ENCODE measurements at places on chromosomes 5 and 9. TPM values are rescaled to one million over a fixed set of nuclear protein-coding genes. Genes with fewer than 3 reads are reported as not detected.

Gene POLK
- total RNA-seq: 20.0 TPM

Gene MYMK
- not detected for total RNA-seq

GRCh38 chr5:176529741-176530141 lies 7.5 kb downstream of the RNF44 start:
- H3K27me3 ChIP-seq: no peaks in the 10 kb centered on the region
- H3K4me1 ChIP-seq: peaks cover 17% of the 10 kb centered on the region
- H3K36me3 ChIP-seq: peaks cover 7% of the 10 kb centered on the region
- H3K4me3 ChIP-seq: no peak overlapping the region
- no peak overlapping the region for H3K27ac ChIP-seq

DNA sequence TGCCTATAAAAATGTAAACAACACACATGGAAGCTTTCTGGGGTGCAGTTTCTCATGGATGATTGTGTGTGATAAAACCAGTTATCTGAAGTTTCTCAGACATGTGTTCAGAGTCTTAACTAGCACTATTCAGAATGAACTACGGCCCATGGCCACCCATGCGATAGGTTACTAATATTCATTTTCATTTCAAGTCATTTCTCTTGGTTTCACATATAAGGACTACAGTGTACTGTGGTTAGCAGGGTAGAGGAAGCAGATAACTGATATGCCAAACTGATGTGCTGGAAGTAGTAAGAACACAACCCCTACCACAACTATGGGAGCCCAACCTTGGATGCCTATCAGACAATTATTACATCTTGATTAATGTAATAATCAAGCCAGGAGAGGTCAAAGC lies 372.1 kb downstream of the DTWD2 start:
- H3K4me3 ChIP-seq: no peak overlapping the region
- no peak overlapping the region for H3K27ac ChIP-seq
- no peaks in the 10 kb centered on the region for H3K27me3 ChIP-seq
- H3K4me1 ChIP-seq: peaks cover 22% of the 10 kb centered on the region
- peaks cover 2% of the 10 kb centered on the region for H3K36me3 ChIP-seq
- no peak for DNase-seq

GRCh38 chr9:116238225-116238624 lies 84.6 kb downstream of the PAPPA start:
- peaks cover 3% of the 10 kb centered on the region for H3K36me3 ChIP-seq
- H3K4me3 ChIP-seq: no peak overlapping the region
- no peak for DNase-seq
- H3K4me1 ChIP-seq: no peaks in the 10 kb centered on the region
- H3K27me3 ChIP-seq: peaks cover under 1% of the 10 kb centered on the region

DNA sequence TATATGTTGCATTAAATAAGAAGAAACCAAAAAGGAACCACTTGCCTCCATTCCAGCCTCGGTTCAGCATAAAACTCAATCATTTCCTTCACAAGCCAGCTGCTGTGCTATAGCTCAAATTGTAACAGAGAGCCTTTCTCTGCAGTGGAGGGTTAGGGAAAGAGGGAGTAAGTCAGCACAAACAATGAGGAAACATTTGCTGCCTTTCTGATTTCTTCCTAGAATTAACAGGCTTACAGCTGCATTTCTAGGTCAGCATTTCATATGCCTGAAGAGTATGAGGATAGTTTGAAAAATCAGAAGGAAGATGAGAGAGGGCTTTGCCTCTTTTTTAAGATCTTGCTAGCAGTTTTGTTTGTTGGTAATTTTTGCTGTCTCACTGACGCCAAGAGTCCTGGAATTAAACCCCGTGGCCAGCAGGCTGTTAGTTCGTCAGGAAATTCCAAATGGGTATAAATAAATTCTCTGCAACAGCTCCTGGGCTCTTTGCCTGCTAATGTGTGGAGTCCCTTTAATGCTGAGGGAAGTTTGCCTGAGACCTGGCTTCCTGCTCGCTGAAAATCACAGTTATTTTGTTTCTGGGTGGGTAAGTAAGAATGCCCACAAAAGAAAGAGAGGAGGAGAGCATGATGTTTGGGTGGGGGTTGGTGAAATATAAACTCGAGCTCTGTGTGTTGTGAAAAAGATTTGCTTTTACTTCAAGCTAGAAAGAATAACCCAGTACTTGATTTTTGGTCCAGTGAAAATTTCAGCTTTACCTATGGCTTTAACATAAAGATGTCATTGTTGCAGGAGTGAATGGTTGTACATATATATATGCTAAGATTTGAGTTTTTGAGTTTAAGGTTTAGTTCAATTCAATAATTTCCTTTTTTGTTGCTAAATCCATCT lies 148.1 kb upstream of the DMRT1 start:
- H3K4me3 ChIP-seq: peak overlapping the region; percentile 79
- no peak for DNase-seq
- peaks cover 57% of the 10 kb centered on the region for H3K4me1 ChIP-seq
- H3K36me3 ChIP-seq: no peaks in the 10 kb centered on the region

DNA sequence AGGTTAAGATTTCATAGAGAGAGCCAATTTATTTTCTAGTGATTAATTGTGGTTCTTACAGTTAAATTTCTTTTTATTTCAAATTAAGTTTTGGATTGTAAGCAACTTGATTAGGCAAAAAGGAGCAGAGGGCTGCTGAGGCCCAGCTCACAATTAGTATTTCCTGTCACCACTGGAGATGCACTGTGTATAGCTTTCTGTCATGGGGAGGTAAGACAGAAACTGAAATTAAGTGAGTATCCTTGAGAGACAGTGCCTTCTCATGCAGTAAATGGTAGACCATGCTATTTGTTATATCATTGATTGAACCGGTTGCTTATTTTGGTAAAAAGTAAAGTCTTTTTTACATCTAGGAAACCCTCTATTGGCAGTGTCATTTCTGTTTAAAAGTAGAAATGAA lies 190.7 kb downstream of the CCDC171 start:
- H3K4me3 ChIP-seq: no peak overlapping the region
- H3K27ac ChIP-seq: no peak overlapping the region
- H3K4me1 ChIP-seq: no peaks in the 10 kb centered on the region
- peaks cover 18% of the 10 kb centered on the region for H3K36me3 ChIP-seq
- DNase-seq: no peak

- H3K27ac ChIP-seq: no peak overlapping the region
- H3K4me3 ChIP-seq: no peak overlapping the region
- no peaks in the 10 kb centered on the region for H3K36me3 ChIP-seq
- no peaks in the 10 kb centered on the region for H3K27me3 ChIP-seq
- H3K4me1 ChIP-seq: peaks cover 26% of the 10 kb centered on the region
Measured at GRCh38 chr5:116374434-116374852, 200.2 kb downstream of the SEMA6A start.

DNA sequence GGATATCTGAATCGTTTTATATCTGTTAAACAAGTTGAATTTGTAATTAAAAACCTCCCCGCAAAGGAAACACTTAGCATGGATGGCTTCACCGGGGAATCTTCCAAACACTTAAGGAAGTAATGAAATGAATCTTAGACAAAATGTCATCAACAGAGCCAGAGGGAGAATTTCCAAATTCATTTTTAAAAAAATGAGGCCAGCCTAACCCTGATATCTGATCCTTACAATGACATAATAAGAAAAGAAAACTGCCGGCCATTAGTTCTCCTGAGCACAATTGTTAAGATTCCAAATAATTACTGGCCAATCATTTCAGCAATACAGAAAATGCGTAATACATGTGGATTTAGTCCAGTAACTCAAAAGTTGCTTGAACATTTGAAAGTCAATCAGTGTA lies 6.1 kb upstream of the KIF12 start:
- H3K36me3 ChIP-seq: peaks cover 4% of the 10 kb centered on the region
- H3K27me3 ChIP-seq: peaks cover 63% of the 10 kb centered on the region
- H3K4me1 ChIP-seq: peaks cover 10% of the 10 kb centered on the region

- no peak overlapping the region for H3K4me3 ChIP-seq
- no peak for DNase-seq
- H3K4me1 ChIP-seq: no peaks in the 10 kb centered on the region
- peaks cover 31% of the 10 kb centered on the region for H3K36me3 ChIP-seq
- no peaks in the 10 kb centered on the region for H3K27me3 ChIP-seq
- H3K27ac ChIP-seq: no peak overlapping the region
Measured at GRCh38 chr5:83548581-83548980, 77.0 kb downstream of the VCAN start.

GRCh38 chr5:88207575-88207974 lies 61.1 kb downstream of the TMEM161B start:
- H3K4me1 ChIP-seq: peaks cover 26% of the 10 kb centered on the region
- peaks cover 13% of the 10 kb centered on the region for H3K36me3 ChIP-seq
- DNase-seq: no peak
- H3K27ac ChIP-seq: no peak overlapping the region
- no peaks in the 10 kb centered on the region for H3K27me3 ChIP-seq
- no peak overlapping the region for H3K4me3 ChIP-seq

DNA sequence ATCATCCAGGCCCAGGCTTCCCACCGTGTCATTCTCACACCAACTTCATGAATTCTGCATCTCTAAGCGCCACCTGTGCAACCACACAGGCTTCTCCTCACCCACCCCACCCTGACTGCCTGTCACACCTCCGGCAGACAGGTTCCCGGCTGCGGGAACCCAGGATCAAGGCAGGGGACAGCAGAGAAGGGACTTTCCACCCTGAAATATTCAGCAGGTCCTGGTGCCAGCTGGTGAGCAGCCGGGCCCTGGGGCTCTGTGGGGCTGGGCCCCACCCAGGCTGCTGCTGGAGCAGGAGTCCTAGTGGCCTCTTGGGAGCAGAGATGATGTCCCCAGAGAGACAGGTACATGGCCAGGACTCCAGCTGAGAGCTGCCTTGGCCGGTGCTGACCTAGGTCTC lies 12.7 kb downstream of the ANXA6 start:
- DNase-seq: no peak
- peaks cover 6% of the 10 kb centered on the region for H3K36me3 ChIP-seq
- peaks cover 15% of the 10 kb centered on the region for H3K4me1 ChIP-seq

- H3K4me3 ChIP-seq: no peak overlapping the region
- no peaks in the 10 kb centered on the region for H3K36me3 ChIP-seq
- DNase-seq: no peak
- H3K4me1 ChIP-seq: peaks cover 10% of the 10 kb centered on the region
Measured at GRCh38 chr9:123639743-123640142, 283.7 kb downstream of the CRB2 start.

DNA sequence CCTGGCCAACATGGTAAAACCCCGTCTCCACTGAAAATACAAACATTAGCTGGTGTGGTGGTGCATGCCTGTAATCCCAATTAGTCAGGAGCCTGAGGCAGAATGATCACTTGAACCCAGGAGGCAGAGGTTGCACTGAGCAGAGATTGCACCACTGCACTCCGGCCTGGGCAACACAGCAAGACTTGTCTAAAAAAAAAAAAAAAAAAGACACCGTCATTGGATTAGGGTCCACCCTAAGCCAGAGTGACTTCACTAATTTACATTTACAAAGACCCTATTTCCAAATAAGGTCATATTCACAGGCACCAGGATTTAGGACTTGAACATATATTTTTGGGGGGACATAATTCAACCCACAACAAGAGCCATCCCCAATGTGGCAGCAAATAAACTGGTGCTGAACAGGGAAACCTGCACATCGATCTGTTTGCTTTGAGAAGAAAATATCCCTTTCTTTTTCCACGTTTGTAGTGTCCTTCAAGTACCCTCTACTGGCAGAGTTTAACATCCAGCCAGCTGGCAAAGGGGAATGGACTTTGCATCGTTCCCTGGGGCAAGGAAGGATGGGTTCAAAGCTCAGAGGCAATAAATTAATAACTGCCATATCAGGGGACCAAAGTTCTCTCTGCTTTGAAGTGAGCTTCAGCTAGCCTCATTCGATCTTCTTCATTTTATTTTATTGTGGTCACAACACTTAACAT lies 3.7 kb upstream of the DNAJC25 start:
- no peak for DNase-seq
- peaks cover 17% of the 10 kb centered on the region for H3K4me1 ChIP-seq
- peak overlapping the region; percentile 56 for H3K4me3 ChIP-seq
- H3K27me3 ChIP-seq: peaks cover 8% of the 10 kb centered on the region
- H3K36me3 ChIP-seq: peaks cover 4% of the 10 kb centered on the region

DNA sequence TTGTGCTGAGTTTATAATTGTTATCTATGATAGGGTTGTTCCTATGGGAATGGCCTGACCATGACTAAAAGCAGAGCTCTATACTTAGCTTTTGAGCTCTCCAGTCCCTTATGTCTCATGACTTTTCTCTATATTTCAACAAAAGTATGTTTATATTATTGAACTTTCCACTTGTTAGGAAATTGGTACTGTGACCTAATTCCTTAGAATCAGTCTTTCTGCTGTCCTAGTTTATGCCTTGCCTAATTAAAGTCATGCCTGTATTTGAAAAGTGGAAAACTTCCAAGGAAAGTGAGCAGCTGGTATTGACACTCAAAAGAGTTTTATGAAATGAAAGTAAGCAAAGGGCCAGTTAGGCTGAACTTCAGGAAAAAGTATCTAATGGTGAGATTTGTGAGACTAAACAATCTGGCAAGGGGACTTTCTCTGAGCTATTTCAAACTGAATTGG lies 68.6 kb downstream of the XRCC4 start:
- H3K27ac ChIP-seq: no peak overlapping the region
- no peaks in the 10 kb centered on the region for H3K27me3 ChIP-seq
- no peaks in the 10 kb centered on the region for H3K4me1 ChIP-seq
- DNase-seq: no peak
- peaks cover 6% of the 10 kb centered on the region for H3K36me3 ChIP-seq

GRCh38 chr5:27701931-27702903 lies 663.8 kb upstream of the CDH9 start:
- H3K36me3 ChIP-seq: no peaks in the 10 kb centered on the region
- no peak overlapping the region for H3K4me3 ChIP-seq
- H3K4me1 ChIP-seq: peaks cover 5% of the 10 kb centered on the region
- H3K27me3 ChIP-seq: no peaks in the 10 kb centered on the region
- DNase-seq: no peak
- no peak overlapping the region for H3K27ac ChIP-seq

GRCh38 chr9:132351404-132352045 lies 3.3 kb downstream of the SETX start:
- H3K27ac ChIP-seq: no peak overlapping the region
- peaks cover 22% of the 10 kb centered on the region for H3K4me1 ChIP-seq
- DNase-seq: no peak
- peaks cover 4% of the 10 kb centered on the region for H3K36me3 ChIP-seq
- H3K4me3 ChIP-seq: peak overlapping the region; percentile 34

DNA sequence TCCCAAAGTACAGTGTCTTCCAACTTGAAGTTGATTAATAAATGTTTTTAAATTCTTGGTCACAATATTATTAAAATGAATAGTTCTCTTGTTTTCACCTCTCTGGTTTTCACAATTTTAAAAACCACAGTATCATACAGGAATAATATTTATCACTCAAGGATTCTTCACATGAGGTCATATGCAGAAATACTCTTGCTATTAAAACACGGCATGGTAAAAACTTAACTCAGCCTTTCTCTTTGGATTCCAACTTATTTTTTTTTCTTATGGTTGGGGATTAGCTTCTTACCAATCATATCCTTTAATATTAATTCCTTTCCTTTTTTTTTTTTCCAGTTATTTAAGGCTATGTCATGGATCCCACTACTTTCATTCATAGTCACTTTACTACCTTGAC lies 289.4 kb downstream of the ADAMTS6 start:
- H3K36me3 ChIP-seq: peaks cover 3% of the 10 kb centered on the region
- DNase-seq: no peak
- no peaks in the 10 kb centered on the region for H3K27me3 ChIP-seq
- H3K4me1 ChIP-seq: no peaks in the 10 kb centered on the region
- H3K4me3 ChIP-seq: no peak overlapping the region
- no peak overlapping the region for H3K27ac ChIP-seq
